ENCODE measurements at places on chromosomes 16 and 17.

DNA sequence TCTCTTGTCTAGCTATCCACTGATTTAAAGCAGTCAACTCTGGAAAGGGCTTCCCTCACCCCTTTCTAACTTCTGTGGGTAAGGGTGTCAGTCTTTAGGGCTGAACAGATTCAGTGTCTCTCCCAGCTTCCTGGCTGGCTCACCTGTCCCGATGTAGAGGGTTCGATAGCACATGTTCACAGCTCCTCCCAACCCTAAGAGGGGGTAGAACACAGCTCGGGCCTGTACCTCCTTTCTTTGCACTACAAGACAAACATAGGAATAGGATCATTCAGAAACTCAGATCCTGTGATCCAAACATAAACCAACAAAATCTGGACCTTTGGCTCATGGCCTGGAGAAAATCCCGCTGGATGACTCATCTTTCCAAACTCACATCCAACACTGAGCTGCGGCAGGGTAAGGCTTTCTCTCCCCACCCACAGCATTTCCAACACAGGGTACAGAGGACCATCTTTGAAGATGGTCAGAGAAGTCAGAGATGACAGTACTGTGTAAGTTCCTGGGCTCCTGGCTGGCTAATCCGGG, 5.8 kb upstream of the DHRS13 start:
- DNase-seq = no peak

DNA sequence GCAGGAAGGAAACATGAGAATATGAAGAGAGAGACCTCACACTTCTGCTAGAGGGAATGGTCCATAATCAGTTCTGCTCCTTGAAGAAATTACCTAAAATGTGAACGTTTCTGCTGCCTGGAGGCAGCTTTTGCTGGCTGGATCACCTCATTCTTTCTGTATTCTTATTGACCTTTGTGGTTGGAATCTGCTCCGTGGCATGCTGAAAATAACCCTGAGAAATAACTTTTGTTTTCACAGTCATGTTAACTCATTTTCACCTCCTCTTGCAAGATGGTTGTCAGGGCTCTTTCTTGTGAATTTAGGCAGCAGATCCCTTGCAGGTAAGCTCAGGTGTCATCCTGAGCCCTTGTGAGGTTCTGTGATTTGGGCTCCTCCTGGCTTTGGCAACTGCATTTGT, 70.2 kb downstream of the IRF8 start:
- no peak for DNase-seq

DNA sequence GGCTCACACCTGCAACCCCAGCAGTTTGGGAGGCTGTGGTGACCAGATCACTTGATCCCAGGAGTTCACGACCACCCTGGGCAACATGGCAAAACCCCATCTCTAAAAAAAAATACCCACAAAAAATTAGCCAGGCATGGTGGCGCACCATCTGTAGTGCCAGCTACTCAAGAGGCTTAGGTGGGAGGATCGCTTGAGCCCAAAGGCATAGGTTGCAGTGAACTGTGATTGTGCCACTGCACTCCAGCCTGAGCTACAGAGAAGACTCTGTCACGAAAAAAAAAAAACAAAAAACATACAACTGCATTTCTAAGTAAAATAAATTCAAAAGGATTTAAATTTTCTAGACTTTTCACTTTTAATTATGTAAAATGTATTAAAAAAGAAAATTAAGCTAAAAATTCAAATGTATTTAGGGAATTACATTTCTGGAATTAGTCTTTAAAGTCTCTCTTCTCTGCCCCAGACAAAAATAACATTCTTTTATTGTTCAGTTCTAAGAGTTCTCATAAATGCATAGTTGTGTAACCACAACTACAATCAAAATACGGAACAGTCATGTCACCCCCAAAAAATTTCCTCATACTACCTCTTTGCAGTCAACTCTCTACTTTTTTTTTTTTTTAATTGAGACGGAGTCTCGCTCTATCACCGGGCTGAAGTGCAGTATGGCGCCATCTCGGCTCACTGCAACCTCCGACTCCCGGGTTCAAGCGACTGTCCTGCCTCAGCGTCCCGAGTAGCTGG, 14.1 kb downstream of the FAM222B start:
- no peak for DNase-seq

- DNase-seq = no peak
These were observed 4.9 kb upstream of the CBX4 start for GRCh38 chr17:79843816-79844800.

- no peak for DNase-seq
These were observed 41.5 kb downstream of the C16orf82 start for GRCh38 chr16:27108051-27108770.

DNA sequence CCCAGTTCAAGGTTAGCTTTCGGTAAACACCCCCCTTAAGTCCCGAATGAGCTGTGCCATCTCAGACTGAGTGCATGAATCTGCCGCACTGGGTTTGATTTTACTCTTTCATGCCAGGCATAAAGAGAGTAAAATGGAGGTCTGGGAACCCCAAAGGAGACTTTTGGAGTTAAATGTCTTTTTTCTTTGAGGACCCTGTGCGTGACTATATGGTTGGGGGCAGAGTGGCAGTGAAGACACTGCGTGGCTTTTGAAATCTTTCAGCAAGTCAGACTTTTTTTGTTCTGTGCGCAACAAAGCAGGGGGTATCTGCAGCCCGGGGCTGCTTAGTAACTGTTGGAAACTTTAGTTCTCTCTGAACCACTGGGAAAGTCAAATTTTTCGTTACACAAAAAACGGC, 392.9 kb upstream of the SALL1 start:
- no peak for DNase-seq
